CD4-positive, alpha-beta T cell treated with Interleukin-1 beta for 1 hour (primary cell): ENCODE measurements at places on chromosomes 3 and 15.

GRCh38 chr15:45499426-45499825, 23.1 kb downstream of the SLC30A4 start:
- DNase-seq = no peak

DNA sequence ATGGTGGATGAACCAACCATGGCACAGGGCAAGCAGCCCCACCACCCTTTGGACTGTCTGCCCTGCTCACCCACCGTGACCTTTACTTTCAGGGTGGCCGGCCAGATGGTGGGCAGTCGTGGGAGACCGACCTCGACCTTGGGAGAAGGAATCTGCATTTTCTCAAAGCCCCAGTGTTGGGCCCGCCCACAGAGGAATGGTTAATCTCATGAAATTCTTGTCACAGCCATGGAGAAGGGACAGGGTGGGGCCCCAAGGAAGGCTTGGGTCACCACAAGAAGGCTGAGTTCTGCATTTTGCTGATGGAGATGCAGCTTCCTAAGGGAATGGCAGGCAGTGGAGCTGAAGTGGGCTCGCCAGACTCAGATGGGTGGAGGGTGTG, 2.9 kb downstream of the PLXND1 start:
- DNase-seq = no peak

DNA sequence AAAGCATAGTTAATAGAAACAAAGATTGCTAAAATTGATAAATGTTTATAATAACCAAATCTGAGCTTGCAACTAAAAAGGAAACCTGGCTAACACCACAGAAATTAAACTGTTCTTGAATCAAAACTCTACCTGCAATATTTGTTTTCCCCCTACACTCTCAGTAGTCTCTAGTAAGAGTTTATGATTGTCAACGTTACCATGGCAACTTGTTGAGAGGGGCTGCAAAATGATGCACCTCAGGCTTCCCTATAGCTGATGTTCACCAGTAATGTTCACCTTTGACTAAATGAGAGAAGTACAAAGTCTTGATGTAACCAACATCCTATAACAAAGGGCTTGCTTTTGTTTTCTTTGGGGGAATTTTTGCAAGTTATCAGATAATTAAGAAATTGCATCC, 101.1 kb upstream of the FHIT start:
- DNase-seq = no peak

GRCh38 chr3:64556046-64556445, 131.8 kb downstream of the ADAMTS9 start:
- DNase-seq = no peak

DNA sequence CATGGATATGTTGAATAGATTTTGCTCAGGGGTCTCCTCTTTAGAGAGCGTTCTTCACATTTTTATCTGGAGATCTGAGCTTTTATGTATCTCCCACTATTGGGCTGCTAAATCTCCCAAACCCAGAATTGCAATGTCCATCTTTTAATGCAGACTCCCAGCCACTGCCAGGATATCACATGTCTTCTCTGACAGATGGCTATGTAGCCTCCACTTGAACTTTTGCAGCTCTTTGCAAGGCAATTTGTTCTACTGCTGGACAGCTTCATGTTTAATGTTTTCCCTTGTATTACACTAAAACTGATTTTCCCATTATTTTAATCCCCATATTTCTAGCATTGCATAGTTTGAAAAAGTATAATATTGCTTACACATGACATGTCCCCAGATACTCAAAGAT, 177.2 kb downstream of the LPP start:
- DNase-seq = no peak

DNA sequence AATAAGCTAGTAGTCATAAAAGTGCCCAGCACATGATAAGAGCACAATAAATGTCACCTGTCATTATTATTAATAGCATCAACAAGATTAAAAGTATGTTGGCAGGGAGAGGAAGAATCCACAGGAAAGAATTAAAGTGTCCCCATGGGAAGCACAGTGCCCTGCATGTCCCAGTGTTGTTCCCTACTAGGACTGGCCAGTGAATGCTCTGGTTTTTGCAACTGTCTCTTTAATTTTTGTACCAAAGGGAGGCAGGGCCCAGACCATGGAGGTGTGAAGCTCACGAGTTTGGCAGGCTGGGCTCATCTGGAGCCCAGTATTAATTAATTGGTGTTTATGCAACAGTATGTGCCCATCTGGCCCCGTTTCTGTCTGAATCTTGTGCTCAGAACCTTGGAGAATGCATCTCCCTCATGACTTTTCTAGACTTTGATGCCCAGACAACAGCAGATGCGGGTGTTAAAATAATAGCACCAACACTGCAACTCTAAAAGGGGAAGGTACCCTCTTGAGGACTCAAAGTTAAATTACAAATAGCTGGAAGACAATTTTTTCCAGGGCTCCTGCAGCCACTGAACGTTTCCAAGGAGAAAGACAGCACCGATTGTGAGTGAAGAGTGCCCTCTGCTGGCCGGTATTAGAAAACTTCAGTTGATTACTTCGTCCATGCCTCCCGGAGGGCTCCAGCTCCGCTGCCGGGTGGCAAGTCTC, 71.9 kb upstream of the SPATA12 start:
- peak; percentile 62 for DNase-seq
